ENCODE measurements at places on chromosomes 7 and 10.

DNA sequence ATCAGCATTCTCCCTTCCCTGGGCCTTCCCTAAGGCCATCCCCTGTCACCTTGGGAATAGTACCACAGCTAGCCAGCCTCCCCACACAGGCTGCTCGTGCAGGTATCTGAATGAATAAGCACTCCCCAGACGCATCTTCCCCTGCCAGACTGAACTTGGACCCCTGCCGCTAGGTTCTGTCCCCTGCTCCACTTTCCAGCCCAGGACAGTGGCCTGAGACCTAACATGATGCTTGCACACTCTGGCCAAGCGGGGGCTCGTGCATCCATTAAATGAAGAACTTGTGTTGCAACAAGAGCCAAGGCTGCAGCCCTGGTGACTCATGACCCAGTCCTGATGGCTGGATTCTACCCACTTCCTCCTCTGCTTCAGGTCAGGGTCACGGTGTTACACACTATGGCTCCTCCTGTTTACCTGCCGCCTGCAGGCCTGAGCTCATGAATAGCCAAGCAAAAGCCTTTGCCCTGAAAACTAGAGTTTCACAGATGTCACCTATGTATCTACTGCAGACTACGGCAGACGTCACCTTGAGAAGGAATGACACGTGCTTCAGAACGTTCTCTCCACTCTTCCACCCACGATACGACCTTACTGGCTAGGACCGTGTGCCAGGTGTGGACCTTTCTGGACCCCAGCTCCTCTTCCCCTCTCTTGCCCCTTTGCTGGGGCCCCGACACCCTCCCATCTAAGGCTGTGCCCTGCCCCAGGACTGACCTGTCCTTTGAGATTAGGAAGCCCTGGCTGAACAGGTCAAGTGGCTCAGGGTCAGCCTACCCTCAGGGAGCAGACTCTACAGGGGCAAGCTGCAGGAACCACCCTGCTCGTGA is 6.5 kb downstream of the ASB13 start:
- no peak for DNase-seq

- DNase-seq = no peak
Measured at GRCh38 chr10:68598978-68599770, 39.0 kb downstream of the TET1 start.

GRCh38 chr10:125555743-125556142 is 127.2 kb downstream of the TEX36 start:
- no peak for DNase-seq

DNA sequence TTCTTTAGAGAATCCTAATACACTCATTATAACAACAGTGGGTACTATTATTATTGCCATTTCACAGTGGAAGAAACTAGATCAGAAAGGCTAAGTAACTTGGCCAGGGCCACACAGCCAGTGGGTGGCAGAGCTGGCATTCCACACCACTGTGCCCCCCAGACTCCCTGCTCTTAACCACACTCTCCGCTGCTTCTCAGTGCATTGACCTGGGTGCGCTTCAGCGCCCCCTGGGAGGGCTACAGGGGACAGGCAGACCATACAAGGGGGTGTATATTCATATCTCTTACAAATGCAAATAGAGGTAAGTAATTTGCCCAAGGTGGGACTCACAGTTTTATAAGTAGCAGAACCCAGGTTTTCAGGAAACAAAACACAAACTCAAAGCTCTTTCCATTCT is 77.0 kb upstream of the NMT2 start:
- DNase-seq = peak; percentile 12

- no peak for DNase-seq
Measured at GRCh38 chr10:34607894-34608293, 207.2 kb downstream of the PARD3 start.

DNA sequence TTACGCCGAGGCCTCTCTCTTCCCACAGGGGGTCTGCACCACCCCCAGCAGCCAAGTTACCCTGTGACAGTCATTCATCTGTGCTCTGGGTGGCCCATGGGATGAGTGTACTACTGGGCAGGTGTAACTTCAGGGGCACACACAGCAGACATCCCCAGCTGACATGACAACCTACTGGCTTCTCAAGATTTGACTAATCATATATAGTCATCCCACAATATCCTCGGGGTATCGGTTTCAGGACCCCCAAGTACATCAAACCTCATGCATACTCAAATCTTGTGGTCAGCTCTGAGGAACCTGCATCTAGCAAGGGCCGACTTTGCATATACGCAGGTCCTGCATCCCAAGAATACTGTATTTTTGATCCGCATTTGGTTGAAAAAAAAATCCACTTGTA is 336.9 kb upstream of the C7orf33 start:
- no peak for DNase-seq
